H9 (cell line): ENCODE measurements at places on chromosomes 7 and 10.
A peak's percentile ranks its signal among the peaks of the same experiment; 100 is the strongest.

GRCh38 chr7:13201628-13202027 lies 514.2 kb downstream of the ARL4A start:
- DNase-seq, result no peak

- no peak for DNase-seq
Observed at GRCh38 chr7:16563281-16564022, 36.8 kb downstream of the LRRC72 start.

GRCh38 chr10:131885391-131886165 lies 15.2 kb upstream of the PPP2R2D start:
- DNase-seq, result peak; percentile 88

- no peak for DNase-seq
Observed at GRCh38 chr7:105787793-105788192, 88.6 kb downstream of the ATXN7L1 start.

- no peak for DNase-seq
Observed at GRCh38 chr7:6294839-6295238, 22.4 kb upstream of the CYTH3 start.

DNA sequence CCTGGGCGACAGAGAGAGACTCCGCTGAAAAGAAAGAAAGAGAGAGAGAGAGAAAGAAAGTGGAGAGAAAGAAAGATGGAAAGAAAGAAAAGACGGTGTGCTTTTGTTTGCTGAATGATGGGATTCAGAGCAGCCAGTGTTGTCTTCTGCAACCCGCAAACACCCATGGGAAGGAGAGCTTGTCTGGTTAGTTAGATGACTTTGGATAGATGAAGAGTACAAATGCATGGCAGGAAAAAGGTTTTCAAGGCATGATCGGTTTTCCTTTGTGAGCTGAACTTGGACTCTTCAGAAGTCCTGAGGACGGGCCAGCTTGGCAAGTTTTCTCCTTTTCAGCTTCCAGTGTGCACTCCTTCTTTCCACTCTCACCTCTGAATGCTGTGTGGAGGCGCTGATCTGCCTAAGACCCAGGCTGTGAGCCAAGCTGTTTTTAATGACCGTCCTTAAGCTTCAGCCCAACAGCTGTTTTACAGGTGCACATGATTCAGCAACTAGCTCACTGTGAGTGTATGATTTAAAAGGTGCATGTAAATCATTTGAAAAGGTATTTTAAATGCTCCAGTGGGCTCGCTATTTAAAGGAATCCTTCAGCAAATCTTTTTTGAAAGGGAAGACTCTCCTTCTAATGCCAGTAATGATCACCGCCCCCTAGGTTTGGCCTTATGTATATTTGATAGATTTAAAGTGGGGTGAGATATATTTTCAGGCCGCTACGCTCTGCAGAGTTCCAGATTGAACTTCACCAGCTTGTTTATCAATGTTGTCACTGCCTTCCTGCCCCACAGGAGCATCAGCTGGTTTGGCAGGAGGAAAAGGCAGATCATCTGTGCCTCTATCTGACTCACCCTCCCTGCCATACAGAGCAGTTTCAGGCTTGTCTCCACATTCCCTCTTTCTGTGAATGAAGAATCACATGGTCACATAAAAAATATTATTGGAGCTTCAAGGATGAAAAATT lies 115.0 kb downstream of the PLXDC2 start:
- DNase-seq, result no peak

- no peak for DNase-seq
Observed at GRCh38 chr7:99455874-99456273, 10.1 kb downstream of the ATP5MF start.

DNA sequence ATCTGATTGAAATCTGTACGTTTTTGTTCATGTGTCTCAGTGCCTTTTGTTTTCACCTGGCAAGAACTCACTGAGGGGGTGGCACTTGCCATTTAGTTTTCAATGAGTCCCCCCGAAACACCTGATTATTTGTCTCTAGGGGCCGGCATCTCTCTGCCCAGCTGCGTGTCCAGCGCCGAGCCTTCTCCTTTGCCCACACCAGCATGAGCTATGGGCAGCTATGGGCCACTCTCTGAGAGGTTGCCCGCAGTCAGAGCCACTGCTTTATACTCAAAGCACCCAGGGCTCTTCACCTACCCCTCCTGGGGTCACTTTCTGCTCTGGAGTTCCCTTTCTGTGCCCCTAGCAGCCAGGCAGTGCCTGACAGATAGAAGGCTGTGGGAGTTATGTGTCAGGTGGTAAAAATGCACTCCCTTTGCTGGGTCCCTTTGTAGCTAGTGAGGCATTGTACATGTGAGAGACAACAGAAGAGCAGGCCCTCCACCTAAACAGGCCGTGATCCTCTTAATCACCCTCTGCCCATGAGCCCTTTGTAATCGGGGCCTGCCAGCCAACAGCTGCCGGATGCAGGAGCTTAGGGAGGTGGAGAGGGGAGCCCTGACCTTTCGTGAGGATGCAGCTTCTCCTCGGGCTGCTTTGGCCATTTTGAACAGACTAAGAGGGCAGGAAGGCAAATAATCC lies 133.1 kb upstream of the NPS start:
- no peak for DNase-seq

- DNase-seq, result no peak
Observed at GRCh38 chr10:111558211-111558610, 481.4 kb downstream of the ADRA2A start.

GRCh38 chr10:77501152-77501845 lies 136.3 kb downstream of the KCNMA1 start:
- DNase-seq, result no peak

GRCh38 chr7:151566897-151567320 lies 47.2 kb upstream of the RHEB start:
- DNase-seq, result no peak

GRCh38 chr7:36309716-36310115 lies 79.9 kb upstream of the ANLN start:
- DNase-seq, result no peak

- DNase-seq, result no peak
Observed at GRCh38 chr7:114264023-114264422, 150.6 kb upstream of the FOXP2 start.
